ENCODE measurements at places on chromosomes 12 and 14.
A peak's percentile ranks its signal among the peaks of the same experiment; 100 is the strongest.

DNA sequence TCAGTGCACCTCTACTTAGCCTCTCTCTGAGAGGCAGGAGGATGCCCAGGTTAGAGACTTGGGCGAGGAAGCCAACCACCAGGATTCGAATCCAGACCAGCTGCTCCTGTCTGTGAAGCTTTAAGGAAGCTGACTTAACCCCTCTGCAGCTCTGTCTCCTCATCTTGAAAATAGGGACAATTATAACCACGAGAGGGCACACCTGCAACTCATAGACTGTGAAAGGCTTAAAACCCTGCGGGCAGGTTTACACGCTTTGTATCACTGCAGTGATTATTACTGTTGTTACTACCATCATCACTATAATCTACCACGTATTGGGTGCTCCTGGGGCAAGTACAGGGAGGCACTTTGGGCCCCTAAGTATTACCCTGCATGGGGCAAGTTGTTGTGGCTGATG, 379.8 kb downstream of the VRK1 start:
- DNase-seq: peak; percentile 79

- no peak for DNase-seq
Measured at GRCh38 chr12:123050331-123050831, 69.9 kb downstream of the ARL6IP4 start.

DNA sequence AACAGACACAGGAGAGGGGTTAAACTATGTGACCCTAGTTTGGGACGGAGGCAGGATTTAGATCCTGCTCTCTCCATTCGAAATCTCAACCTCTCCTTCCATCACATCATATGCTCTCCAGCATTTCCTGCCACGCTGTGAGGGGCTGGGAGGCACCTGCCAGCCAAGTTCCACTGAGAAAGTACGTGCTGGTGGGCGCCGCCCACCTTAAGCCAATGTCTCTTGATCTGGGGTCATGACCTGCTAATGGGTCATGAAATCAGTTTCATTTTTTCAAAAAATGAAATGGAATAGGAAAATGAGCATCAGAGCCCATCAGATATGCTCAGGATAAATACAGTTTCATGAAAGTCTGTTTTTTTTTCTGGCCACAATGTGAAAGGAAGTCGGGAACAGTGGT, 7.2 kb downstream of the MCRS1 start:
- DNase-seq: no peak

DNA sequence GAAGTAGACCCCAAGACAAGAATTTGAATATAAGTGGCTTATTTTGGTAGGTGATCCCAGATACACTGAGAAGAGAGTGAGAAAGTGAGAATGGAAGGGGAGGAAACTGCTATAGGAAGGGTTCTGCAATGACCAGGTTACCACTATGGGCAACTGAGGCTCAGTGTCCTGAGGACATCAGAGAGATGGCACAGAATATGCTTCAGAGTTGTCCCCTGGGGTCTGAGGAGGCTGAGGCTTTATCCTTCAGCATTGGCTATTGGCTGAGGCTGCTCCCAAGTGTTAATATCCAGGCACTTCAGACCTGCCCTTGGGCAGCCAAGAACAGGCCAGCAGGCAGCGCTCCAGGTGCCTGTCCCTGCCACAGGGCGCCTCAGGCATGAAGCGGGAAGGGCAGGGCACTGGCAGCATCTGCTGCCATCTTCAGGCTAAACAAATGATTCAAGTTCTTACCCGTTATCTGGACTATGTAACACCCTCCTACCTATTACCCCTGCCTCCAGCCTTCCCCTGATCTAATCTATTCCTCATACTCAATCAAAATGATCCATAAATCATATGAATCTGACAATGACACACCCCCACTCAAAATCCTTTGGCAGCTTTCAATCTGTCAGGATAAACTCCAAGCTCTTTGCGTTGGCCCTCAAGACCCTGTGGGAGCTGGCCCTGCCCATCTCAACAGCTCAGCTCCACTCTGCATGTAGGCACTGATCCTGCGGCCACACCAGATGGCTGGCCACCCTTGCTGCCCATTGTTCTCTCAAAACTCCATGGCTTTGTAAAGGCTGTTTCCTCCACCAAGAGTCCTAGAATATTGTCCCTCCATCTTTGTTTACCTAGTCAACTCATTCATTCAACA, 42.4 kb downstream of the CKAP4 start:
- DNase-seq: no peak

DNA sequence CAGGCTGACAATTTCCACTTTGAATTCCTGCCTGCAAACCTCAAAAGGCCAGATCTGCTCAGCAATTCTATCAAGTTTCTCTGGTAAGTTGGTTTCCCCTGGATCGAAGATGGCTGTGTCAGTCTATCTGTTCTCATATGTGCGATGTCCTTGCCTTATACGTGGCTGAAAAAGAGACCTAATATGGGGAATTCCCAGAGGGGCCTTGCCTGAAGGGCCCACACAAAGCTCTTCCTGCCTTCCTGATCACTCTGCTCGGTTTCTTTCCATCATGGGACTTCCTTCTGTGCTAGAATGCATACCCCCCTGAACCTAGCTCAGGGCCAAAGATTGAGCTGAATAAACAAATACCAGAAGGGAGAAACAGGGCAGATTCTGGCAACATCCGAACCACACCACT, 13.2 kb downstream of the TCL1B start:
- DNase-seq: no peak

GRCh38 chr14:48096897-48097296, 421.5 kb upstream of the MDGA2 start:
- no peak for DNase-seq

DNA sequence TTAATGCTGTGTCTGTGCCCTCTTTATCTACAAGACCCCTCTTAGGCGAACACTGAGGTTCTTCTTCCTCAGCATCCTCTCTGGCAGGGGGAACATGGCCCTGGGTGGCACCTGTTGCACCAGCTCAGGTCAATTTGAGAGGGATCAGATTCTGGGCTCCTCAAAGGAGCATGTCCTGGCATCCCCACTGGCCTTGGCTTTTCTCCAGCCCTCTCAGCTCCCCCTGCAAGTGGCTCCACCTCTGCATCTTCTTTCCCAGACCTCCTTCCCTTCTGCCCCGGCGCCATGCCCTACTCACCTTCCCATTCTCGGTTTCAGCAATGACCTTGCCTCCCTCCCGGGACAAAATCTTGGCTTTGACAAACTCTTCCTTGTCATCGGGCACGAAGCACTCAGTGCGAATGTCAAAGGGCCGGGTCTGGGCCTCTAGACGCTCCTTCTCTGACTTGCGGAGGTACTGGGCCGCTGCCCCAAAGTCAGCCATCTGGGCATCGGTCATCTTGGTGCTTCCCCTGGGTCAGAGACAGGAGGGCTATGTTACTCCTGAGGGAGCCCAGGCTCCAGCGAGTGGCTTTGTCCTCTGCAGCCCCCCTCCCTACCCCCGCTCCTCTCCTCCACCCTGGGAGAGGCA, 1.2 kb downstream of the MYH6 start:
- no peak for DNase-seq

- no peak for DNase-seq
Measured at GRCh38 chr12:5328669-5329517, 103.0 kb upstream of the NTF3 start.

Measured in activated CD4-positive, alpha-beta T cell treated with anti-CD3 and anti-CD28 coated beads, Interleukin-2, amount 10 ng/mL, durations not matched to agents 24 days and 14 days (primary cell).